ENCODE measurements at places on chromosomes 13 and 19.

DNA sequence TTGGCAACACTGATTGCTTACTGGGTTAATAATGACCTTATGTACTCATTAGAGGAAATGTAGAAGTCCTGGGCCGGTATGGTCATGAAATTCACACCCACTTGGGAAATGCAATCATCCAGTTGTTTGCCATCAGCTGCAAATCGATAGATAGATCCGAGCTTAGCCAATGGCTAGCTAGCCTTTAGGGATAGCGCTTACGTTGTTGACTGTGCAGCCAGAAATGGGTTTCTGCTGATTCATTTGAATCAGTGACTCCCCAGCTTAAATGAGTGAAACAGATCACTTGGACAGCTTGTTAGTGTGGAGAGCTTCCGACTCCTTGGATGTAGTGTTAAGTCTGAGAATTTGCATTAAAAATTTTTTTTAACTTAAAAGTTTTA, 11.8 kb downstream of the IL17D start:
- no peak for DNase-seq

GRCh38 chr13:80862456-80862855, 521.5 kb upstream of the SPRY2 start:
- DNase-seq: no peak

DNA sequence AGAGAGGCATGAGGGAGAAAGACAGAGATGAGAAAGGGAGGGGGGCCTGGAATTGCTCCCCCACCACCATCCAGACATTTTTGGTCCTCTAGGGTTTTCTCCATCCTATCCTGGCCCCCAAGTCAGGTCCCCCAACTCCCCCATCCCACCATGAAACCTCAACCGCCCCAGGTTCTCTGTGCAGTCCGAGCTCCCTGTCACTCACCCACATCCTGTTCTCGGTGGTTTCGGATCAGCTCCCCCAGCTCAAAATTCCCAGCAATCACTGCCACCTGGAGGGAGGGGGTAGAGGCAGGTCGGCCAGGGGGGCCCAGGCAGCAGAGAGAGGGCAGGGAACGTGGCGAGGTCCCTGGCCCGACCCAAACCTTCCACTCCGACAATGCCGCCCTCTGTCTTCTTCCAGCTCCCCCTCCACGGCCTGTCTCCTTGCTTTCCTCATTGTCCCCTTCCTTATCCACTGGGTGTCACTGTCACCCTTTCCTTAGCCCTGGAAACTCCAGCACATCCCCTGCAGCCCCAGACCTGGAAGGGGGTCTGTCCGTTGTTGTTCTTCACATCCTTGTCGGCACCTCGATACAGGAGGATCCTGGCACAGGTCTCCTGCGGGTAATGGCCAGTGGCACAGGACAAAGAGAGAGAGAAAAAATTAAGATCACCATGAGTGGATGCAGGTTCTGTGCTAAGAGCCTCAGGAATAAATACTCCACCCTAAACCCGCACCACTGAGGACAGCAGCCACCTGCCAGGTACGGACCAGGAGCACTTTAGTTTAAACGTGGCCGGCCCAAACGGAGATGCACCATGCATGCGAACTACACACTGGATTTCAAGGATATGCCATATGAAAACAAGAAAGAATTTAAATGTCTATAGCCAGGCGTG, 15.4 kb downstream of the SHANK1 start:
- no peak for DNase-seq

DNA sequence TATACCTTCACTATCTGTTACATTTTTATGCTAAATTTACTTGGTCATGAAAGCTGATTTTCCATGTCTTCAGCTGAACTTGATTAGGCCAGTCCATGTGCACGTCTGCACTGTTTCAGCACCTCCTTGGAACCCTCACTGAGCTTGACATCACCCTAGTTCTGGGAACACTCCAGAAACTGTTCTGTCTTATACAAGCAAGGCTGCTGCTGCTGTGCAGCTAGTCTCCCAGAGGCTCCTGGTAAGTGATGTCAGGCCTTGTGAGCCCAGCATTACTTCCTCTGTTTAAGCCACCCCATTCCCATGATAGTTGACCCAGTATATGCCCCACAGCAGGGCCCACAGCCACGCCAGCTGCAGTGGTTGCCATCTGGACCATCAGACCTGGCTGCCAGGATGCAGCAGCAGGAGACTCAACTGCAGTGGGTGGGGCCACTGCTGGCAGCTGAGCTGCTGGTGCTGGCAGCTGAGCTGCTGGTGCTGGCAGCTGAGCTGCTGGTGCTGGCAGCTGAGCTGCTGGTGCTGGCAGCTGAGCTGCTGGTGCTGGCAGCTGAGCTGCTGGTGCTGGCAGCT, 90.5 kb upstream of the AKAP11 start:
- no peak for DNase-seq

GRCh38 chr13:76473552-76474134, 412.6 kb downstream of the KCTD12 start:
- peak; percentile 59 for DNase-seq

GRCh38 chr13:114339857-114340534, 25.7 kb downstream of the CHAMP1 start:
- no peak for DNase-seq

- DNase-seq: no peak
Observed at GRCh38 chr19:5128936-5129389, 160.1 kb downstream of the KDM4B start.

GRCh38 chr13:110254751-110255553, 52.0 kb downstream of the COL4A1 start:
- no peak for DNase-seq

DNA sequence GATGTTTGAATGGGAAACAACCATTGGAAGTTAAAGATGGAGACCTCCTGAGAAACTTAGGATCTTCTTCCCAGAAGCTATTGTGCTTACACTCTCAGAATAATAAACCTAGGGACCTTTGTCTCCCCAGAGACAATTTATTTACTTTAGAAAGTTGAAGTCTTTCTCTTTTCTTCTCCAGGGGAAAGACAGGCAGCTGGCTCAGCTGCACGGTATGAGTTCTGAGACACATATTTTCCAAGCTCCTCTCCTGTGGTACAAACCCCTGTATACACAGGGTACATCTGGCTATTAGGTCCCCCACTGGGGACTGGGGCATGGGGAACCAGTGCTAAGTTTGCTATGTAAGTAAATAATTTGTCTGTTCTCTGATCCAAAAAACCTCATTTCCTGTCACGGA, 67.5 kb upstream of the POSTN start:
- DNase-seq: no peak

DNA sequence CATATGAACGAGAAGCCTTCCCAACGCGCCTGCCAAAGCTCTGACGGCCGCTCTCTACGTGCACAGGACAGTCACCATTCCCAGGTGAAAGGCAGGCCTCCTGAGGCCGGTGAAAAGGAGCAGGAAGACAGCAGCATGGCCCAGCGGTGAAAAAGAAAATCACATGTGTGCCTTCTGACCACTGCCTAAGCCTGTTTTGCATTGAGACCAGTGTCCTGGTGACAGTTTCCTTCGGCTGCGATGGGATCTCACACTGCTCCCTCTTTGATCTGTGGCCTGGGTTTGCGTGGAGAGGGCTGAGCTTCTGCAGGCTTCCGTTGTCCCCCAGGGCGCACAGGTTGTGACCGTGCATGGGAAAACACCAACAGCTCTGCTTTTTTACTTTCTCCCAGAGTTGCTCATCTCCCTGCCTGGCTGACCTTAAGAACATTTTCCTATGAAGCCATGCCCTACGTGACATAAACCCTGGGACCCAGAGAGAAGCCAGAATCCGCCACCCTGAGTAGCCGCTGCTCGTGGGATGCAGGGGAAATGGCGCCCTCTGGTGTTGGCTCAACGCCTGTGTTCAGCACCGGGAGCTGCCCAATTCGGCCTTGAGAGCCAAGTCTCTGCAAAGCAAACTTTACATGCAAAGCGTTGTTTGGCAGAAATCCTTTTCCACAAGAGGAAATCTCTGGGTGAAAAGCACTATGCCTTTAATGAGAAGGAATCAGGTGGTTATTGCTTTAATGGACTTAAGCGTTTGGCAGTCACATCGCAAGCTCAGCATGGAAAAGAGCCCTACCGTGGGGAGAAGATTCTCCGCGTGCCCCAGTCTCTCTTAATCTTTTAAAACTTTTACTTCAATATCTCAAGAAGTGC, 112.2 kb upstream of the GPR12 start:
- peak; percentile 18 for DNase-seq

GRCh38 chr19:7926021-7926726, at the start of gene CTXN1:
Gene CTXN1 (minus strand): TSS chr19:7926135. CDS start chr19:7925538, 597 bp downstream.
- peak; percentile 73 for DNase-seq

GRCh38 chr19:32202244-32202643, 143.2 kb upstream of the ZNF507 start:
- DNase-seq: no peak

DNA sequence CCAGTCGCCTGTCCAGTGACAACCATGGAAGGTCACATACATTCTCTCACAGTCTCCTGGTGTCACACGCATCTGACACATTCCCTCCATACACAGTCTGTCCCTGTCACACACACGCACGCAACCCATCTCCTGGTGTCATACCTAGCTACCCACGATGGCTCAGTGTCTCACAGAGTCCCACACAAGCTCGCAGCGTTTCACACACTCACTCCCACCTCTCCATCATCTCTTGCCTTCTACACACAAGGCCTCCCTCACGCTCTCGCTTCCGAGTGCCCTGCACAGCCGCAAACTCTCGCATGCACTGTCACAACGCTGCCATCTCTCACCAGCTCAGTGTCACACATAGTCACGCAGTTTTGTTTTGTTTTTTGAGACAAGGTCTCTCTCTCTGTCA, 1.2 kb upstream of the GNG8 start:
- no peak for DNase-seq

Measured in activated CD4-positive, alpha-beta T cell treated with anti-CD3 and anti-CD28 coated beads for 24 hours (primary cell).